Hypothalamus (tissue), 51 donors: ENCODE measurements at places on chromosomes 12 and 14.

GRCh38 chr12:52387859-52388258 lies 2.4 kb upstream of the KRT84 start:
- no peak for DNase-seq

DNA sequence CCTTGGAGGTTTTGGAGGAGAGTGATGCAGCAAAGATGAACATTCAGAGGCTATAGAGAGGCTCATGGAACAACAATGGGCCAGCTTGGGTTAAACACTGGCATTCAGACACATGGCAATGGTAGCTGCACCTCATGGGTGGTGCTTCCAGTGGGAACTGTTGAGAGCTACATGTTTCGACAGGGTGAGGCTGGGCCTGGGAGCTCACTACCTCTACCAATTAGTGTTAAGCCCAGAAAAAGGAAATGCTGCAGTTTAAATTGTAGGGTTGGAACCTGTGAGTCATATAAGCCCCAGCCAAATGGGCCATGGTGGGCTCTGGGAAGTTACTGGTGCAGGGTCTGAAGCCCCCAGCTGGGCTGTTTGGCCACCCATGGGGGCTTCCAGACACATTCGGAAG lies 279.7 kb downstream of the ZFP36L1 start:
- no peak for DNase-seq

GRCh38 chr14:100486025-100486828 lies 101.0 kb downstream of the BEGAIN start:
- no peak for DNase-seq

GRCh38 chr12:57205931-57206330 lies 10.7 kb upstream of the NXPH4 start:
- no peak for DNase-seq

DNA sequence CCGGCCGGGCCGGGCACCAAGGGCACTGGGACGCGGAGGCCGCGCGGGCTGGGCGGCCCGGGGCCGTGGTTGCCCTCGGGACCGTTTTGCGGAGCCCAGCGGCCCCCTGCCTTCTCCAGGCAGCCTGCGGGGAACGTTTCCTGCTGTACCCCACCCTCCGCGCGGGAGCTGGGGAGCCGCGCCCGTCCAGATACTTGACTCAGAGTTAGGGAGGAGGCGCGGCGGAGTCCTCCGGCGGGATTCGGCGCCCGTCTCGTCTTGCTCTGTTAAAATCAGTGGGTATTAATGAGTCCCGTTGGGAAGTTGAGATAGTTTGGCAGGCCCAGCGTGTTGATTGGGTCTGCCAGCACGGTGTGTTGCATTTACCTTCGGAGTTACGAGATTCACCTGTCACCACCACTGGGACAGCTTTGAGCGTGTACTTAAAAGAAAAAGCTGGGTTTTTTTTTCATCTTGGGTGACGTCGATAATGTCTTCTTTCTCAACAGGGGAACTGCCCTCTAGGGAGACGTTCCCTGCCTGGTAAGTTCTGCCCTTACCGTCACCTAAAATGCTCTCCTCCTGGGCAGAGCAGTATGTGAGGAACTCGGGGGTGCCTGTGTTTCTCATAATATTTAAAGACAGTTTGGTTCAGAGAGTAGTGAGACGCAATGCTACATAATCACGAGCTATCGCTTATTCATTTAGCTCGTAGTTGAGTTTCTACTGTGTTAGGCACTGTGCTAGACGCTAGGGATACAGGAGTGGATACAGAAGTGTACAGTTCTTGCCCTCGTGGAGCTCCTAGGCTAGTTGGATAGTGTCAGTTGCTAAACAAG lies 596 bp downstream of the DLST start:
- peak; percentile 49 for DNase-seq

DNA sequence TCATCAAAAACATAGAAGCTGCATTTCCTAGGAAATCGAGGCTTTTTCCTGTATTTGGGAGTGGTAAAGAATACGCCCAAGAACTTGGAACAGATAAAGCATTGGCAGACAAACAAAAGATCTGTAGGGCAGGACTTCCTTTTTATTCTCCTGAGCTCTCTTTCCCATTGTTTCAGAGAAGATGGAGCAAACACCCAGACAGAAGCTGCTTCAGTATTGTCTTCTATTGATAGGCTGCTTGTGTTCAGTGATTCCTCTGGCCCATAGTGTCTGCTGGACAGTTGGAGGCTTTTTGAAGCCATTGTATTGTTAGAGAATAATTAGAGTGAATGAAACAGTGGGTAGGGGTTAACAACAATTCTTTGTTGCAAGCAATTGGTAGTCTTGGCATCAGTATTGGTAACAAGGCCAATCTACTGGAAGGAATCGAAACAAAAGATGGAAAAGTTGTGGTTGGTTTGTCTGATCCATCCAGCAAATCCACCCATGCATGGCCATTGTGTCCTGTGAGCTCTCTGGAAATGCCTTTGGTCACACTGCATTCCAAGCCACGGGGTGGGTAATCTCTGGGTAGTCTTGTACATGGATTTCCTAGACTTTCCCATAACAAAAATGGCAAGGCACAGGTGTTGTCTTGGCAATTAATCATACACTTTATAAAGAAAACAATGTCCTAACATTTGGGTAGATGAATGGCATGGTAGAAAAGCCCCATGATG lies 424.8 kb downstream of the RAD51B start:
- DNase-seq = no peak

GRCh38 chr14:40576880-40577478 lies 1029.7 kb upstream of the LRFN5 start:
- no peak for DNase-seq

DNA sequence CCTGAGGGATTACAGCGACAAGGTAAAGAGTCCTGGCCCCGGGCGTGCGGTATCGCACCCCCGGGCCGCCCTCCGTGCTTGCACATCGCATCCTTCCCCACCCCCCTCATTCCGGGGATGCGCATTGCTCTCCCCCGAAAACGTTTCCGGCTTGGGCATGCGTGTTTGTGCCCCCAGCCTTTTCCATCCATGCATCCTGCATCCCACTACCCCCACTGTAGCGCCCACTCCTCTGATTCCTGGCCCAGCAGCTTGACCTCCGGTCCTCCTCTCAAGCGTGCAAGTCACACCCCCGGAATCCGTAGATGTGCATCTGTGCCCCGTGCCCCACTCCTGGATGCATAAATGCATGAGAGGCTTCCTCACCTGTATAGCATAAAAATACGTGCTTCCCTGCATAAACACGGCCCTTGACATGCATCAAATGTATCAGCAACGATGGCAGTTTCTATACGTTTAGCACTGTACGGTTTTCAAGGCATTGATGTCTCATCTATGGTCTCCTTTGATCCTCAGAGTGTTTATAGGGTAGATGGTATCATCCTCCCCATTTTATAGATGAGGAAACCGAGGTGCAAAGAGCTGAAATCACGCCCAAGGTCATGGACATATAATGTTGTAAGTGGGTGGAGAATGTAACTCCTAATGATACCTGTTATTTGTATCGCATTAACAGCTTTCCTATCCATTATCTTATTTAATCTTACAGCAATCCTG lies 484 bp downstream of the RIC8B start:
- no peak for DNase-seq

DNA sequence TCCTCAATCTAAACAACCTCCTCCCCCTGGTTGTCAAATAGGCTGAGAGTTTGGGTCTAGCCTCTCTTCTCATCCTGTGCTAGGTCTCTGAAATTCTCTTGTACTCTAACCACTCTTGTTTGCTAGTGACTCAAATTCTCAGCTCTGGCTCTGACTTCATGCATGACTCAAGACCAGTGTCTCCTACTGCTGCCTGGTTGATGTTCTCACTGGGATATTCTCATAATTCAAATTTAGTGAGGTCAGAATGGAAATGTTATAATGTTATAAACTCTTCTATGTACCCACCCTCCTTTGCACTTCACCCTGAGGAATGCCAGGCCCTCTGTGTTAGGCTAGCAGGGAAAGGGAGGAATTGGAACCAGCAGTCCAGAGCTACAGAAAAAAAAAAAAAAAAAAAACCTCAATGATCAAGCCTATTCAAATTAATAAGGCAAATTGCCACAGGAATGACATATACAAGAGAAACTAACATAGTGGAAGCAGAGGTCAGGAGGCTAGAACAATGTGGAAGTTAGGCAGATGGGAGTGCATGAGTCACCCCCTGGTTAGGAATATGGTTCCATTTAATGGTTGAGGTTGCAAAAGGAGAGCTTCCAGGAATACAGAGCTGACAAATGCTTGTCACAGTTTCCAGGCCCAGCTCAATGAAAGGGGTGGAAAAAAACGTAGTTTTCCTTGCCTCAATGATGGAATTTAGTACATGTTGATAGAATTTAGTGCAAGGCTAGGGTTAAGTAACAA lies 459.5 kb downstream of the RMST start:
- DNase-seq = no peak

- peak; percentile 12 for DNase-seq
Measured at GRCh38 chr12:52903285-52903854, 1.5 kb downstream of the KRT8 start.

GRCh38 chr12:56267443-56268071 lies 815 bp downstream of the COQ10A start:
- DNase-seq = no peak

GRCh38 chr12:49874142-49874897 lies 29.4 kb downstream of the FAIM2 start:
- no peak for DNase-seq

- DNase-seq = no peak
Measured at GRCh38 chr12:12786351-12786705, 869 bp downstream of the APOLD1 start.

DNA sequence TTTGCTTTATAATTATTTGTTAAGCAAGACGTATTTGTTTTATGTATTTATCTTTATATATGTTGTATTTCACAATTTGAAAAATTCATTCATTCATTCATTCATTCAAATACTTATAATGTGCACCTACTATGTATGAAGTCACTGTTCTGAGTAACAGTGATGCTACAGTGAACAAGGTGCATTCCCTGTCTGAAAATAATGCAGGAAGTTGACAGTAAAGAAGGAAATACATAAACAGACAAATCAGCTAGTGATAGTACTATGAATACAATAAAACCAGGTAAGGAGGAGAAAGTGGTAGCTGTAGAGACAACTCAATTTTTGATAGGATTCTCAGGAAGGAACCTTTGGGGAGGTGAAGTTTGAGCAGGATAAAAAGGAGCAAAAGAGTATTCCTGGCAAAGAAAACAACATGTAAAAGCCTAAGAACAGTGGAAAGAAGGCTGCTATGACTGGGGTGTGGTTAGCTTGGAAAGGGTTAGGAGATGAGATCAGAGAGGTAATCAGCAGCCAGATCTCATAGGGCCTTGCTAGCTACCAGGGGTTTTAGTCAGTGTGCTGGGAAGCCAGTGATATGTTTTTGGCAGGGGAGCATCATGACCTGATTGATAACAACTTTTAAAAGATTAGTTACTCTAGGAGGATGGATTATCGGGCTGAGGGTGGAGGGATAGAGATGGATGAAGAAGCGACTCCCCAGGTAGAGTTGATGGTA lies 17.4 kb downstream of the BICDL1 start:
- no peak for DNase-seq

DNA sequence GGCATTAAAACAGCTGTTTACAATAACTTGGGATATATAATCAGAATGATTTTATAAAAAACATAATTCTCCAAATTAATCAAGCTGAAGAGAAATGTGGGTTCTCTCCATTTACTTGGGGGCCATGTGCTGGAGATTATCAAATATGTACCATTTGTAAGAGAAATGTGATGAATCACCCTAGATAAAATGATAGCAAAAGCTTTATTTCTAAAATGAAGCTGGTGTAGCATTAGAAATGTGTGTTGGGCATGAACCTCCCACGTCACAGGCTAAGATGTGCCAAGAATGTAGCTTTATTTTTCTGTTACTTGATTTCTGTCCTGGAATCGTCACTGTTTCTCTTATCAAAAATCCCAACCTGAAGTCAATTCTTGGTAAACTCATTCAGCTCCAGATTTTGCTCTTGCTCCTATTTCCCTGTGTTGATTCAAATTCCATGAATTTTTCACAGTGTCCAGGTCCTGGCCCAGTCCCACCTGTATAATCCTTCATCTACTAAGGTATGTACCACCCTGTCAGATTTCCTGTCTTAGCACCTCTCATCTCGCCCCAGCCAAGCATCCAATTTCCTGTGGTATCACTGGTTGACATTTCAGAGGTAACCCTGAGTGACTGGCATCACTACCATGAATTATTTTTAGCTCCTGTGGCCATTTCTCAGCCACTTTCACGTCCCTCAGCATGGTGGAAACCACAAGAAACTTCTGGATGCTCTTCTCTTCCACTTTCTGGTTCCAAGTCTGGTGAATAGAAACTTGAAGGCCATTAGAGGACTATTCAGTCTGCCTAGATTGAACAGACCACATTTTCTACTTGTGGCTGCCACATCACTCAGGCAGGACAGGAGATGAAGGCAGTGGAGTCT lies 103.6 kb upstream of the FLRT2 start:
- no peak for DNase-seq

DNA sequence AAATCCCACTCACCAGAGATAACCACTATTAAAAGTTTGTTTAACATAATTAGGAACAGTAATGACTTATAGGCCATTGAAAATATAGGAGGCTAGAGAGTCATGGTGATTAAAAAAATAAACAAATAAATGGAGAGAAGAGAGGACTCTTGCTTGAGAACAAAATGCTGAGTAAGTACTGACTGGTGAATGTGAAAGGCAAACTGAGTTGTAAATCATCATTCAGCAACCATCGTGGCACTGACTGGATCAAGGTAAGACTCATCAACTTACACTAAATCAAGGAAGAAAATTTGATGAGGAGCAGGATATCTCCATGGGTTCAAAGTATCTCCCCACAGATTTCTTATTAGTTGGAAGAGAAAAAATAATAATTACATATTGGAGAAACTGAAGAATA lies 14.1 kb upstream of the YBX3 start:
- no peak for DNase-seq

GRCh38 chr12:48826209-48826855 lies 8.0 kb downstream of the CACNB3 start:
- no peak for DNase-seq

- DNase-seq = no peak
Measured at GRCh38 chr12:43912859-43913258, 77.0 kb downstream of the TMEM117 start.

DNA sequence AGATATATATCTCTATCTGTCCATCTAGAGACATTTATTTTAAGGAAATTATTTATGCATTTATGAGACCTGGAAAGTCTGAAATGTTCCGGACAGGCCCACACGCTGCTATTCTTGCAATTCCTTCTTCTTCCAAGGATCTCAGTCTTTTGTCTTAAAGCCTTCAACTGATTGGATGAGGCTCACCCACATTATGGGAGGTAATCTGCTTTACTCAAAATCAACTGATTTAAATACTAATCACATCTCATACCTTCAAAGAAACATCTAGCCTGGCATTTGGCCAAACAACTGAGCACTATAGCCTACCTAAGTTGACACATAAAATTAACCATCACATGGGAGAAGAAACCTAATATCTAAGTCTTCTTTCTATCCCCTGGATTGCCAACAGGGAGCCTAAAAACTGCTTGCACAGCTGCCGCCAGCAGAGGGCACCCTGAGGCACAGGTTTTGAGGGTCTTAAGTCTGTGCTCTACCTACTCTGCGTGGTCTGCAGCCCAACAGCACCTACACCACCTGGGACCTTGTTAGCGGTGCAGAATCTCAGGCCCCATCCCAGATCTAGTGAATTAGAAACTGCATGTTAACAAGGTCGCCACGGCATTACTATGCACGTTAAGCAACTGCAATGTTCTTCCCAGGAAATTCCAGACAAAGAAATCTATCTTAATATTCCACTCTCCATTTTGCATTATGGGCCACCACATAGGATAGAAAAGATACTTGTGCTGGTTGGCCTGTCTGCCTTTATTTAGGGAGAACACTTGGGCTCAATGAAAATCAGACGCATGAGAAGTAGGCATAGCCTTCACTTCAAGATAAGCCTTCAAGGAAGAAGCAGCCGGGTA lies 249.7 kb downstream of the FOXG1 start:
- DNase-seq = no peak
